Liver (tissue), 10 donors: ENCODE measurements at places on chromosomes 1 and 21. TPM values are rescaled to one million over a fixed set of nuclear protein-coding genes. Genes with fewer than 3 reads are reported as not detected.

The PYHIN1 gene
- 0.88 TPM for polyA plus RNA-seq

The PROK1 gene
- polyA plus RNA-seq: 0.03 TPM

The DYRK3 gene
- 2.1 TPM for polyA plus RNA-seq

The C8B gene
- 299 TPM for polyA plus RNA-seq

The CSRP1 gene
- 87.2 TPM for polyA plus RNA-seq

The KCNE2 gene
- polyA plus RNA-seq: not detected

The PRKAA2 gene
- polyA plus RNA-seq: 0.33 TPM

The BSND gene
- polyA plus RNA-seq: not detected

The TDRD5 gene
- not detected for polyA plus RNA-seq

The SHE gene
- 3.5 TPM for polyA plus RNA-seq

The FAM163A gene
- polyA plus RNA-seq: not detected

The GBP7 gene
- 7.6 TPM for polyA plus RNA-seq
